Stomach (tissue), 19 donors: ENCODE measurements at places on chromosomes 2 and 18. TPM values are rescaled to one million over a fixed set of nuclear protein-coding genes. Genes with fewer than 3 reads are reported as not detected.

DNA sequence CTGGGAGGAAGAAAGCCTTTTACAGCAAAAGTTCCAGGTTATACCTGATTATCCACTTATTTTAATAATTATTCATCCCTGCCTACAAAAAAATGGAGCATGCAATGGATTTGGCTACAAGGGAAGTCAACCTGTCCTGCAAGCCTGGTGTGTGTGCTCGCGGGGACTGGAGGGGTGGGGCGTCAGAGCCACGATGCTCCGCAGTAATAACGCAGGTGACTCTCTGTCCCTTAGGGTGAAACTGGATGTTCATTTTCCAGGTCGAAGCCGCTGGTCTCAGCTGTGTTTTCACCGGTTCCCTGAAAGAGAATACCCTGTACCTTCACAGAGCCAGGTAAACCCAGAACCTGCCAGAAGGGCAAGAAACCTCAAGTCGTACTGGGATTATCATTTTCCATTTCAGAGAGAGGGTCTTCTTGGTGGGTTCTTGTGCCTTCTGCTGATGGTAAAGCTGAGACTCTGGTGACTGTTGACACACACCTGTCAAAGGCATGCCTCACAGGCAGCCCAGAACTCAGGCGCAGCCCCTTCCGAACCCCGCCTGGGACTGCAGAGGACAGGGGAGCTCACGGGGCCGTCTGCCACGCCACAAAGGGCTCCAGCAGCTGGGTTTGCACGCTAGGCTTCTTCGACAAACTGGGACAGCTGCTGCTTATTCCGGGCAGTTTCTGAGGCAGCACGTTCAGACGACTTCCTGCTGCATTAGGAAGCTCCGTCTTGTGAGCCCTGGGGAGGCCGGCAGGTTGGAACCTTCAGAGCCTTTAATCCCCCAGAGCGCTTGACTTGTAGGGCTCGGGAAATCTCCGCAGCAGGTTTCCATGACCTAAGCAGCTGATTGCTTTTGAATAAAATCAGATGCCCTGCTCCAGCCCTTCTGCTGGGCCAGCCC lies 58.6 kb downstream of the KCNG2 start:
- DNase-seq = peak; percentile 68

DNA sequence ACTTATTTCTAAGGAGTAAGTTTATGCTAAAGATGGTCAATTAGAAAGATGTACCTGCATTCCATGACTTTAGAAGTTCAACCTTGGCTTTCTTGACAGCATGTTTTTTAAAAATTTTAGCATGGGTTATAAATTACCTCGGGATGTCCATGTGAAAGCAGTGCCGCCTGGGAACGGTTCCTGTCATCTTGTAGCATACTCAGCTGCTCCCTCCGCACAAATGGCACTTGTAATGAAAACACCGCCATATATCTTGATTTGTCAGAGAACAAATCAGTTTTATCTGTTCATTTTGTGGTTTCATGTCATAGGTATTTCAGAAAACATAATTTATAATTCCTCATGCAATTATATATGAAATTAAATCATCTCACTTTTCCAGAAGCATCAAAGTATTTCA lies 38.3 kb downstream of the SATB2 start:
- no peak for DNase-seq

DNA sequence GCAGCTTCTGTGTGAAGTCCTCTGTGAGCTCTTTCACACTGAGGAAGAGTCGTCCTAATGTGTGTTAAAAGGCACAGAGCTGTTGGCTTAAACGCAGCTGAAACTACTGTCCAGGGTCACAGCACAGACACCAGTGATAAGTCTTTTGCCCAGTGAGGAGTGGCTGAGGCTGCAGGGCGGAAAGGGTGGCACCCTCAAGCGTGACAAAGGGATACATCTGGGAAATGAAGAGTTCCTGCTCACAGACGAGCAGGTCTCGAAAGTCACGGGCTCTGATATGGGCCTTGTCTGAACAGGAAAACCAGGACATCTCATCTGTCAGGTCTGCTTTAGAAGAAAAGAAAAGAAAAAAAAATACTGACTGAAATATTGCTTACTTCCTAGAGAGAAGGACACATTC lies 36.5 kb downstream of the TGIF1 start:
- DNase-seq = no peak

DNA sequence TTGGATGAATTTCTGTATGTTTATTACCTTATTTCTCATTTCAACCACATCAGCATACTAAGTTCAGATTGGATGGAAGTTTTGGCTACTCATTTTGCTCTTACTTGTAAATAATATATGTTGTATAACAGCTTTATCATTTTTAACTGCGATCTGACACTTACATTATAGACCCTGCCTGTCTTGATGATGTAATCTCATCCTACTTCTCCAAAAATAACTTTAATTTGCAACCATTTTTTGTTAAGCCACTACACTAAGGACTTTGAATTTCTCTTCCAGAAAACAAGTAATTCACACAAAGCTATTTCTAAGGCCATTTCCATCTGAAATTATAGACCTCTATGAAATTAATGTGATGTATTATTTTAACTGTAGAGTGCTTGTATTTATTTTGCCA lies 240.7 kb downstream of the WDR7 start:
- DNase-seq = no peak

DNA sequence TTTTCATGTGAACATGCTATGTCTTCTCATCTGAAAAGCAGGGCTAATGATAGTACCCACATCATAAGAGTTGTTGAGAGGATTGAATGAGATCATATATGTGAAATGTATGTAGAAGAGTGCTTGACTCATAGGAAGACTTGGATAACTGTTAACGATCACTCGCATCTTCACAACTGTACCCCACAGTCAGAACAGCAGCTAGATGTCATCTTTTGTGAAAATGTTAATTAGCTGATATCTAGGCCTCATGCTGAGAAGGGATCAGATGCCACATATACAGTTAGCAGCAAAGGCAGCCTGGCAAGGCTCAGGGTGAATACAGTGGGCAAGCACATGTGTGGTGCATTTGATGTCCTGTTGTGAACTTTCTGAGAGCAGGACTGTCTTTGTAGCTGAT lies 24.2 kb downstream of the MAP3K20 start:
- no peak for DNase-seq

DNA sequence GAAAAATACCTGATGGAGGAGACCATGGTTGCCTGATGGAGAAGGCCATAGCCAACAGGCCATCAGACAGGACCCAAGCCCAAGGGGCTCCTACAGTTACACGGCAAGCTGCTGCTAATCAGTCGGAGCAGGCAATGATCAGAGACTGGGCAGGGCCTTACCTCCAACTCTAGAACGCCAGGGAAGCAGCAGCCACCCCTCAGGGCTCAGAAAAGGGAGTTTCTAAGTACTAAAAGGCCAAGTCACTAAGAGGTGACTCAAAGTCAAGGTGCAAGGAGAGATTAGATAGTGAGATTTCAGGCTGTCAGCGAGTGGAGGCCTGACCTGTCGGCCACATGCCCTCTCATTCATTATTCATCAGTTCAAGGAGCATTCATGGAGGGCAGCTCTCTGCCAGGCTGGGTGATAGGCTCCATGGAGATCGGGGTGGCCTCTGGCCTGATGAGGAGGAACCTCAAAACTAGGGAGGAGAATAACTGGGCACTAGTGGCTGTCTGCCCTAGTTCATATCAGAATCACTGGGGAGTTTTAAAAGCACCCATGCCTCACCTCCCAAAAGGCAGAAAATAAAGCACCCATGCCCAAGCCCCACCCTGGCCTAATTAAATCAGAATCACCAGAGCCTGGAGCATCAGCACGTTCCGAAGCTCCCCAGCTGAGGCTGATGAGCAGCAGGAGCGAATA lies 3.6 kb downstream of the VIL1 start:
- no peak for DNase-seq

DNA sequence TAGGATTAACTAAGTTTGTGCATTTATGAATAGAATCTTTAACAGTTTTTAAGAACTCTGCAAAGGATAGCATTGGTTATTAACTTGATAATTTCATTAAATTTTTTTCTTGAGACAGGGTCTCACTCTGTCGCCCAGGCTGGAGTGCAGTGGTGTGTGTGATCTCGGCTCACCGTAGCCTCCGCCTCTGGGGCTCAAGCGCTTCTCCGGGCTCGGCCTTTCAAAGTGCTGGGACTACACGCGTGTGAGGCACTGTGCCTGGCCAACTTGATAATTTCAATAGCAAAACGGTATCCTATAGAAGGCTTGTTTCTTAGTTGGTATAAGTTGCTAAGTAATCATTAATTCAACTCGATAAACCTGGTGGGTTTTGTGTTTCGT lies 38.0 kb downstream of the ADNP2 start:
- no peak for DNase-seq

DNA sequence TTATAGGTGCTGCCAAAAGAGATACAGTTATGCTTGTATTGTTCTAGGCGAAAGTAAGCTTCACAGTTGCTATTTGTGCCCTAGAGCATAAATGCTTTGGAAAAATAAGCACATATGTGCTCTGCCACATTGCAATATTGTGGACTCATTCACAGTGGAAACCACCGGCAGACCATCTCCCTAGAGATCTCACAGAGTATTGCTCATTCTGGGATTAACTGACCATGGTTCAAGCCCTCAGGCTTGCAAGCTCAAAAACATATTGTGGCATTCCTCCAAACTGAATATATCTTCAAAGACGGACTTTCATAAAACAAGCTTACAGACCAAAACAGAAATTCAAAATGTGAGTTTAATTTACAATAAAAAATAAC lies 158.2 kb upstream of the CCDC150 start:
- DNase-seq = no peak

- DNase-seq = peak; percentile 55
Measured at GRCh38 chr18:6543330-6543908, 128.7 kb upstream of the L3MBTL4 start.

GRCh38 chr2:38264396-38265221 lies 112.5 kb downstream of the ATL2 start:
- DNase-seq = no peak

DNA sequence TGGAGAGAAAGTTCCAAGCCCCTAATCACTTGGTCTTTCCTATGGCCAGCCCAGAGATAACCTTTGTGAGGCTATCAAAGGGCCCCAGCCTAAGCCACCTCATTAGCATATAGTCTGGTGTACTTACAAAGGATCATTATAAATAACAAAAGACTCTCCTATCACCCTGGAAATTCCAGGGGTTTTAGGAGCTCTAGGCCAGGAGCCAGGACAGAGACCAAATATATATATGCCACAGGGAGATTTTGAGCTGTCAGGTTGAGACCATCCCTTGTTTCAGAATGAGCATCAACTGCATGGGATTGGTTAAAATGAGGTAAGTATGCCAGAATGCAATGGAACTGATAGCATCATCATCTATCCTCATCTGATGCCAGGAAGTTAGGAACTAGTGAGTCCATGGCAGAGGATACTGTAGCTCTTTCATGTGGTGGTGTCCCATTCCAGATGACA lies 32.1 kb upstream of the CHRNA1 start:
- no peak for DNase-seq

- no peak for DNase-seq
Measured at GRCh38 chr2:240768216-240768615, 51.8 kb downstream of the KIF1A start.

GRCh38 chr2:173550143-173550542 lies 195.5 kb downstream of the CDCA7 start:
- no peak for DNase-seq

DNA sequence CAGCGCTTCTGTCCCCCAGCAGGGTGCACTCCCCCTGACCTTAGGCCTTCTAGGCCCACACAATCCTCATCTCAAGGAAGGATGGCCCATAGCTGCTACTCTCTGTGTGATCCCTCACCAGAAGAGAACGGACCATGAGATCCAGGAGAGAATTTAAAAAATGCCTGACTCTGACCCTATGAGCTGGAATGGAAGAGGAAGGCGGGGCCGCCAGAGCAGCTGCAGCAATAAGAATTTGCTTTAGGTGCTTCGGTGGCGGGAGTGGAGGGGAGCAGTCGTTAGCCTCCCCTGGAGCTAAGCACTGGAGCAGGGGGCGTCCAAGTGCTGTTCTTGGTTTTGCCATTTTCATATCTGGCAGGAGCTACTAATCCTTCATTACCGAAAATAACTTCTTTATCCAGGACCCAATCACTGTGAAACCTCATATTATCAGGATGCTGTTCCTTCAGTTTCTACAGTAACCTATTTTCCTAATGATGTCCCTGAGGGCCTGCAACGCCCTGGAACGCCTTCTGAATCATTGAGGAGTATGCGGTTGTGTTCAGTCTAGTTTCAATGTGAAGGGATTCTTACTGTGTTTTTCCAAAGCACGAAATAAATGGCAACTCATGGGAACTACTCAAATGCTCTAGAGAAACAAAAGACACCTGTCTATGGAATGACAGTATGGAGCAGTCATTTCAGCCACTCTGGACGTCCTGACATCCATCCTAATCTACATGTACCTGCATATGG lies 105.1 kb upstream of the SIX2 start:
- no peak for DNase-seq

The CCDC148 gene
- not detected for polyA plus RNA-seq

The GMPPA gene
- polyA plus RNA-seq = 84.8 TPM

The ARHGEF4 gene
- 1.4 TPM for polyA plus RNA-seq

The PLB1 gene
- polyA plus RNA-seq = 3.8 TPM

The HOXD3 gene
- 0.44 TPM for polyA plus RNA-seq

The SF3B6 gene
- 139 TPM for polyA plus RNA-seq

The CDK15 gene
- 0.08 TPM for polyA plus RNA-seq

The ZNF532 gene
- 9.6 TPM for polyA plus RNA-seq

The PHOSPHO2 gene
- polyA plus RNA-seq = 2.2 TPM

The HJURP gene
- 2.7 TPM for polyA plus RNA-seq

The STAM2 gene
- 7.6 TPM for polyA plus RNA-seq
